ENCODE measurements at places on chromosomes 16 and 17.

GRCh38 chr17:50832864-50833381, 2.5 kb upstream of the WFIKKN2 start:
- DNase-seq, result no peak

- DNase-seq, result no peak
These were observed 18.4 kb downstream of the MAP2K3 start for GRCh38 chr17:21302711-21303425.

DNA sequence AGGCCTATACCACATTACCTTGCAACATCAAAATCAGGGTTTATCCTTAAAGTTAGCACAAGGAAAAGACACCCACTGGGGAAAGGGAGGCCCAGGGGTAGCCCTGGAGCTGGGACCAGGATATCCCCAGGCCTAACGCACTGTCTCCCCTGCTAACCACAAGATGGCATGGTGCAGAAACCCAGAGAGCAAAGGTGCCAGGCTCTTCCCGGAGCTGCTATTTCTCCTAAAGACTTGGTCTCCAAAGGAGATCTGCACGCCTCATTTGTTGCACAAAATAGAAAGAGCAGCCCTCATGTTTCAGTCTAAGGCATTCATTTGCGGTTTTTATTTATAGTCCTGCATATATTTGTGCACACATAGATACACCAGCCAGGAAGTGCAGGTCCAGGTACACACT, 408.6 kb downstream of the SOX9 start:
- no peak for DNase-seq

DNA sequence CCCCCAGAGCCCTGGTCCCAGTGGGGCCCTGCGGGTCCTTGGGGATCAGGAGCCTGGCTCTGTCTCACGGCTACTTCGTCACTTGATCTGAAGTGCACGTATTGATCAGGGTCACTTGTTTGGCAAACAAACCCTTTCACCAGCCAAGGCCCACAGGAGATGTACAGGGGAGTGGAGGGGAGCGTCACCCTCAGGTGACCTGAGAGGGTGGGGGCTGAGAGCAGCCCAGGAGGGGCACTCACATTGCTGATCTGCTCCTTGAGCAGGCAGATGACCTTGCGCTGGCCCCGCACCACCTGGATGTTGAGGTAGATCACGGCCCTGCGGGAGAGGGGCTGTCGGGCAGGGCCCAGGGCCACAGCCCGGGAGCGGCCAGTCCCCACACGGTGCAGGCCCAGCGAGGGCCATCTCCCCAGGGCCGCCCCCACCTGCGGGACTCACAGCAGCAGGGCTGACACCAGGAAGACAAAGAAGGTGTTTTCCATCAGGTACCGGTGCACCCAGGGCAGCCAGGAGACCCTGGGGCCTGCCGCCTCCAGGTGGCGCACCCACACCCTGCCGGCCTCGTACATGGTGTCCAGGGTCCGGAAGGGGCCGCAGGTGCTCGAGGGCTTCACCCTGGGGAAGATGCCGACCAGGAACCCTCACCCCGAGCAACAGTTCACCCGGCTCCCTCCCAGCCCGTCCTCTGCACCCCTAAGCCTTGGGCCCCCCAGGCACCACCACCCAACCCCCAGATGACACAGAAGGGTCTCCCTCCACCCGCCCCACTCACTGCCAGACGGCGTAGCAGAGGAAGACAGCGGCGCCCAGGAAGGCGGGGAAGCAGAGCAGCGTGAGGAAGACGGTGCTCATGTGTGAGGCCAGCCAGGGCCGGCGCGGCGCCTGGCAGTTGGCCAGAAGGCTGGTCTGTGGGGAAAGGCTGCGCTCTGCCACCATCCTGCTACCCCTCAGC, 11.3 kb downstream of the TMC6 start:
- peak; percentile 79 for DNase-seq

DNA sequence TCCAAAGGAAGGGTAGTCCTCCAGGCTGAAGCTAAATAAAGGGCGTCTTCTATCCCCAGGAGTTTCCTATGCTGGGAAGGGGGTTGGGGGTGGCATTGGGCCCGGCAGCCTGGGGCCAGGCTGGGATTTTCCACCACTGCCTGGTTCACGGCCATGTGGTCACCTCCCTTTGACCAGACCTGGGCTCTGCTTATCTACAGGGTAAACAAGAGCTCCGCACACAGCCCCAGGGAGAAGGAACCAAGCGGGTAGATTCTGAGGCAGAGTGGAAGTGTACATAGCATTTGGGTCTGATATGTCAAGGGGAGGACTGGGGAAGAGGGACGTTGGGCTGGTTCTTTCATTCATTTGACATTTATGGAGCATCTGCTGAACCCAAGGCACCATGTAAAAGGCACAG, 27.2 kb upstream of the TMEM220 start:
- DNase-seq, result no peak

DNA sequence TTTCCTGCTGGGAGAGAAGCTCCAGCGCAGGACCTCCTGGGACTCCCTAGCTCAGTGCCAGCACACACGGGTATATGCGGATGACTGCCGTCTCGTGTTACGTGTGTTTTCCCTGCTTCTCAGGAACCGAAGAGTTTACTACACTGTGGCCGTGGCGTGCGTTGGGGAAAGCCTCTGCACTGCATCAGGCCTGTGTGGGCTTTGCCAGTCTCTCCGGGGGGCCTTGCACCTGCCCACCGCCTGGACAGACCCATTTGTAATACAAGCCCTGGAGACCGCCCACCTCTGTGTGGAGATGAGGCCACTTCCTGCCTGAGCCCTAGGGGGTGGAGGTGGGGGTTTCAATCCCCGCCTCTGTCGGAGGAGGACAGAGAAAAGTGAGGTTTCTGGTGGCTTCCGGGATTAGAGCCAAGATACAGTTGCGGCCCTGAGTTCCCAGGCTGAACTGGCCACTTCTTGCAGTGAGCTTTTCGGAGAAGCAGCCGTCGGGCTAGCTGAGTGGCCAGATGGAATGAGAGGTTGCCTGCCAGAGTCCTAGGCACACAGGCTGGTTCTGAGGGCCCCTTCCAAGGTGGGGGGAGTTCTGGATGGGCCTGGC, 43.4 kb upstream of the GSE1 start:
- peak; percentile 66 for DNase-seq

- no peak for DNase-seq
These were observed 5.8 kb downstream of the KRT10 start for GRCh38 chr17:40816569-40816968.

GRCh38 chr16:56334761-56335160, 90.6 kb downstream of the AMFR start:
- no peak for DNase-seq

DNA sequence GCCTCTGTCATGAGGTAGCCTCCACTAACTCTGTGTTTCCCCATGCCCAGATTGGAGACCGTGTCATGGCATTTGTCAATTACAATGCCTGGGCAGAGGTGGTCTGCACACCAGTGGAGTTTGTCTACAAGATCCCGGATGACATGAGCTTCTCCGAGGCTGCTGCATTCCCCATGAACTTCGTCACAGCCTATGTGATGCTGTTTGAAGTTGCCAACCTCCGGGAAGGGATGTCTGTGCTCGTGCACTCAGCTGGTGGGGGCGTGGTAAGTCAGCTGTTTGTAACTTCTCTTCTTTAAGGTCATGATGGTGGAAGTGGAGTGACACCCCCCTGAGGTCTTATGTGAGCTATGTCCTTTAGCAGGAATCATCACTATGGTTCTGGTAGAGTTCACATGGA, 36.8 kb downstream of the VAT1L start:
- DNase-seq, result no peak

- DNase-seq, result no peak
These were observed 4.0 kb downstream of the C1QBP start for GRCh38 chr17:5434984-5435383.

- DNase-seq, result no peak
These were observed 70.3 kb upstream of the C17orf78 start for GRCh38 chr17:37305406-37305905.

- peak; percentile 27 for DNase-seq
These were observed 54.3 kb downstream of the MYH13 start for GRCh38 chr17:10318535-10318934.

- no peak for DNase-seq
These were observed 4.6 kb upstream of the C17orf113 start for GRCh38 chr17:42055027-42055426.

GRCh38 chr16:48810436-48810802, 200.4 kb upstream of the N4BP1 start:
- DNase-seq, result peak; percentile 21

DNA sequence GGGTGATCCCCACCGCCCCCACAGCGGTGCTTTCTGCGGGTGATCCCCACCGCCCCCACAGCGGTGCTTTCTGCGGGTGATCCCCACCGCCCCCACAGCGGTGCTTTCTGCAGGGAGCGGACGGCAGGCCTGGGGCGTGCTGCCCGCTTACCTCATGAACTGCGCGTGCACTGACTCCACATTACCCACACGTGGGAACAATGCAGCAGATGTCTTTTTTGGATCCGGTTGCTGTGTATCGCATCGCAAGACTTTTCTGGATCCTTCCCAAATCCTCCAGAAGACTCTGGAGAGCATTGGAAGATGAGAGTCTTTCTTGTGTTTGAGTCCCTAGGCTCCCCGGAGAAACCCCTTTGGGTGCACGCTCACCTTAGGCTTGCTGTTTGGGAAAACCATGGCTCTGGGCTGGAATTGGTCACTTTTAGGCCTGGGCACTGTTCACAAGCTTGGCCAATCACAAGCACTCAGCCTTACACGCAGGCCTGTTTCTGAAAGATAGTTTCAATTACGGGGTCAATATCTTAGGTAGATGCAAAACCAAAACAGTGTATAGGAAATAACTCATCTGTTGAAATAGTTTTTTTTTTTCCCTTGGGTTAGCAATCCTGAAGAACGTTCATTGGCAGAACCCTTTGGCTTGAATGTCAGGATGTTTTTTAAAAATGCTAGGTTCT, 201.8 kb downstream of the RPTOR start:
- no peak for DNase-seq
